WTC11 (cell line): ENCODE measurements at places on chromosomes 1 and 21.

GRCh38 chr1:18927654-18928272 is 25.4 kb upstream of the ALDH4A1 start:
- DNase-seq: no peak

GRCh38 chr1:18265641-18266040 is 158.0 kb downstream of the IGSF21 start:
- DNase-seq: no peak

GRCh38 chr1:16026723-16027484 is 5.1 kb downstream of the CLCNKA start:
- DNase-seq: peak; percentile 98

GRCh38 chr1:3787745-3788605 is 8.3 kb downstream of the LRRC47 start:
- no peak for DNase-seq

DNA sequence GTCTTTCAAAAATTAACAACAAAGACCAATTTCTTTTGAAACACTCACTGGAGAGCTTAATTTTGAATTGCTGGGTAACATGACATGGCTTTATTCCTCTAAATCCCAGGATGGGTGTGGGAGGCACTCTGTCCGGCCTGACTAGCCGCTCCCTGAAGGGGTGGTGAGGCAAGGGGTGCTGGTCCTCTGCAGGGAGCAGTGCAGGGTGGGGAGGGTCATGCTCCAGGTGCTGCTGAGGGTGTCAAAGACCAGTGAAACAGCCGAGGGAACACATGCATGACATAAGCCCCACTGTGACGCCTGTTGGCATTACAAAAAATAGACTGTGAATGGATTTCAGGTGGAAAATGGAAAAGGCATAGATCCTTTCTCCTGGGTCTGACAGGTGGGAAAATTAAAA is 223.7 kb downstream of the VAV3 start:
- DNase-seq: no peak

DNA sequence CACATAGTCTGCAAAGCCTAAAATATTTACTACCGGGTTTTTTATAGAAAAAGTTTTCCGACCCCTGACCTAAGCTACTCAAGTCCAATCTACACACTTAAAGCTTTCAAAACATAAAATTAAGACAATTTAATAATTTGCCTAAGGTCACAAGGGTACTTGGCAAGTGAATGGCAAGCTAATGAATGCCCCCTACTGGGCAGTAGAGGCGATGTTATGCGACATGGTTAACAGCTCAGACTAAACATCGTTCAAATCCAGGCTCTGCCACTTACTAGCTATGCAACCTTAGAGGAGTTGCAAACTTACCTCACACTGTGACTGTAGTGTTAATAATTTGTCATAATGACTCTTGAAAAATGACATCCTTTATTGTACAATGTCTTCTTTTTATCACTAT is 317.2 kb upstream of the NFIA start:
- peak; percentile 32 for DNase-seq

DNA sequence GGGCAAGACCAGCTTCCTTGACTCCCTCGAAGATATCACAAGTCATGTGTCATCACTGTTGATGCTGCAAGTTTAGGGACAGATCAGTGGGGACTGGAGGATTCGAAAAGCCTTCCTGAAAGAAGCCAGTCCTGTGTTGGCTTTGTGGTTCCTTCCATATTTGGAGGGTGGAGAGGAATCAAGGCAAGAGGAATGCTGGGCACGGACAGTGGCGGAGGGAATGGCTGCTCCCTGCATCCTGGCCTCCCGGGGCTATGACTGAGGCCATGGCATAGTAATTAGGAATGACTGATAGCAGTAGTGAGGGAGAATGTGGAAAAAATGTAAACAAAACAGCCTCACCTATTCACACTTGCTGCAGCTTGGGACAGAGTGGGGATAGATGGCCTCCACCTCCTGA is 36.4 kb downstream of the VANGL1 start:
- no peak for DNase-seq

DNA sequence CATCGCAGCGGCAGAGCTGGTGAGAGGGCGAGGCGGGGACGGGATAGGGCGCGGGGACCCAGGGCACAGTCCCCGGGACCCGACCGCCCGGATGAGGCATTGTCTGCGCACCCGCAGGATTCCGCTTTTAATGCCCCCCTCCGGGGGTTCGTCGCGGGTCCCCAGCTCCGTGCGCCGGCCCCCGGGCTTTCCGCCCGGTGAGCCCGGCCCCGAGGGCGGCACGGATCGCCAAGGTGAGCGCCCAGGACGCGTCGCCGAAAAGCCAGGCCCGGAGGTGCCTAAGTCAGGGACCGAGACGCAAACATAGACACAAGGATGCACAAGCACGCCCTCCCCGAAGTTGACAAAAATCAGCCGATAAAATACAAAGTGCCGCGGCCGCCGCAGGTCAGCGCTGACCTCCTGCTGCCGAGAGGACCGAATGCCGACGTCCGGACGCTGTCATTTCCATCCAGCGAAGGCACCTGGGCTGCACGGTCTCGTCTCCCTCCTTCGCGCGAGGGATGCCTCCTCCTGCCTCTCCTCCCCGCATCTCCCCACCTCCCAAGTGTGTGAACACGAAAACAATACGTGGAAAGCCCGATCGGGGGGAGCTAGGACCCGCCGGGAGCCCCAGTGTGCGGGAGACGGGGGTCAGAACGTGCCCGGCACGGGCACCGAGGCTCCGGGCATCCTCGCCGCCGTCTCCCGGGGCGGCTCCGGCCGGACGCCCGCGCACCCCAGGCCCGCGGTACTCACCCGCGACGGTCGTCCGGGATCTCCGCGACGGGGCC is 101.1 kb upstream of the SOD1 start:
- peak; percentile 51 for DNase-seq

GRCh38 chr1:165824269-165824643 is 3.2 kb upstream of the UCK2 start:
- no peak for DNase-seq

GRCh38 chr1:226799634-226800281 is 60.7 kb upstream of the ITPKB start:
- DNase-seq: no peak

DNA sequence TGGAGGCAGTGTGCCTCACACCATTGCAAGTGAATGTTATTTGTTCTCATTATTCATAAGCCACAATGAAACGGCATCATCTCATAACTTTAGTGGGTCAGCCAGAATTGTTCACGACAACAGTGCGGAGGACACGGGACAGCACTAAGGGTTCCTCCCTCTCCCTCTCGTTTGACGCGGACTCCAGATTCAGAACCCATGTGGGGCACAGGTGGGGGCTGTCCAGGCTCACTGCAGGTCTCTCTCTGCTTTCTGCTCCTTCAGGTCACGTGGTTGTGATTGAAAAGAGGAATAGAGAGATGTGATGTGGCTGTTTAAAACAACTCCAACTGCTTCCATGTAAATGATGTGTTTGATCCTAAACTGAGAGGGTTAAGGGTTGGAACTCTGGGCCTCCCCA is 13.5 kb downstream of the RUNX1 start:
- DNase-seq: no peak

DNA sequence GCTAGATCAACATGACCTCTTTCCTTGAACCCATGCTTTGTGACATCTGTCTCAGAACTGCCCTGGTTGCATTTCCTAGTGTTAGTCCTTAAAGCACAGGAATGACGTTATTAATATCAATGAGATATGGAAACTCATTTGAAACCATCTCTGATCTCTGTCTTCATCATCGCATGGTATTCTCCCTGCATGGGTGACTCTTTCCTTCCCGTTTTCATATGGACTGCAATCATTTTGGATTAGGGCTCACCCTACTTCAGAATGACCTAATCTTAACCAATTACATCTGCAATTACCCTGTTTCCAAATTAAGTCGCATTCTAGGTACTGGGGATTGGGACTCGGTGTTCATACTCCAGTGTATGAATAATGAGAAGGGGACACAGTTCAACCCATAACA is 41.7 kb upstream of the DISC1 start:
- no peak for DNase-seq

DNA sequence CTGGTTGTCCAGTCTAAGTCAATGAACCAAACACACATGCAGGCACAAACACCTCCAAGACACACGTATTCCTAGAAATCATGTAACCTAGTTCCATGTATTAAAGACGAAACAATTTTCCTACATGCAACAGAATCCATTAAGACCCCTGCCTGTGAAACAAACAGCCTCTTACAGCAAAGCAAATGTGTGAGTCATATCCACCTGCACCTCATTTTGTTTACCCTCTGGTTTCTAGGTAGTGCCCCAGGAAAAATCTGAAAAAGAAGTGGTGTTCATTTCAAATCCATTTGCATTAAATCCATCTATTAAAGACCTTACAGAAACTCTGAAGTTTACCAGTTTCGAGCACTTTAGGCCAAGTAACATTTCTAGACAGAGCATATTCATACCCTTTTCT is 74.1 kb downstream of the VCAM1 start:
- DNase-seq: no peak

DNA sequence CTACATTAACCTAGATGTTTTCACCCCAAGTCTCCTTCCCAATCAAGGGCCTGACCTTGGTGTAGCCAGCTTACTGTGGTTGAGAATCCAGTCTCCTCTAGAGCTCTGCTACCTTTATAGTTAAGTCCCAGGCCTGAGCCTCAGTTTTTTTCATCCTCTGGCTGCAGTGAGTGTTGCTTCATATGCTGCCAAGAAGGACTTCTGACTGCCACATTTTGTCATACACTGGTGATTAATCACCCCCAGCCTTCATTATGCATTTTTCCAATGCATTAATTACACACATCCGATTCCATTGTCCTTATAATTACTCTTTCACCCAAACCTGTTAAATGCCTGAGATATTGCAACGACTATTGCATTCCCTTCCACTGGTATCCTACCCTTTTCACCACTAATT is 66.3 kb upstream of the FGGY start:
- no peak for DNase-seq

DNA sequence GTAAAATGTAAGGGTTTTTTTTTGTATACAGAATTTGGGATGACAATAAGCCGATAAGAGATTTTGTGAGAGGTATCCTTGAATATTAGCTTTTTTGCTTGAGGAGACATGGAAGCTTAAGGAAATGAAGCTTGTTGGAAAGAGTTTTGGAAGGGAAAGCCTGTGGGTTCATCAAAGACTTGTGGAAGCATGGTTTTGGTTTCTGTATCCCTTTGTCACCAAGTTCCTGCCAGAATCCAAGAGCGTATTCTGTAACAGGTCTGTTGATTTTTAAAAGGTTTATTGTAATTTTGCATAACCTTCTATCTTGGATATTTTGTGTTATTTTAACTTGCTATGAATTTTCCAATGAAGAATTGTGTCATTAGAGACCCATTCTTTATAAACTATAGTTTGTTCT is 38.1 kb downstream of the TMED5 start:
- no peak for DNase-seq

- DNase-seq: no peak
Measured at GRCh38 chr1:37930246-37931101, 16.4 kb downstream of the INPP5B start.

DNA sequence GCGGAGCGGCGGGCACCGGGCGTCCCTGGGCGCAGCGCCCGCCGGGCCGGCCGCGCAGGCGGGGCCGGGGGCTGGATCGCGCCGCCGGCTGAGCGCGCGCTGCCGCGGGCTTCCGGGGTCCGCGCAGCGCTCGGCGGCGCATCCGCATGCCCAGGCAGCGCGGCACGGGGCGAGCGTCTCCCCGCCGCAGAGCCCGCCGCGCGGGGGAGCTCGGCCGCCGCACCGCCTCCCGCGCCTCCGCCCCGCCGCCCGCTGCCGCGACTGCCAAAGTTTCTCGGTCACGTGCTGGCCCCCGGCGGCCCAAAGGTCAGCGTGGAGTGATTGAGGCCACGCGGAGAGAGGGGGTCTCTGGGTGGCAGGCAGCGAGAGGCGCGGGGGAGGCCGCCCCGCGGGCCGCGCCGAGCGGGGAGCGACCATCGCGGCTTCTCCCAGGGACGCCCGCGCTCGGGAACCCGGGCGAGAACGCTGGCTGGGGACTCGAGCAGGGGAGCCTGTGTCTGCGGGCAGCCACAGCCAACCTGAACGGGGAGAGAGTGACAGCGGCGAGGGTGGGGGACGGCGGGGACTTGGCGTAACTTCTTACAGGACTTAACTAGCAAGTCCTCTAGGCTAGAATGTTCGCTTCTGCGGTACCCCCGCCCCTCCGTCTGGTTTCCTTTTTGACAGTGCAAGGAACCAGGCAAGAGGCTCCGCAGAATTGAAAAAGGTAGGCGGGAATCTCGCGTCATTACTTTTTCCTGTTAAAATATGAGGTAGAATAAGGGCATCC is at the start of gene ILDR2:
TSS of gene ILDR2 (minus strand) at position 180 of the 769 bp plus-strand sequence. CDS start 272 bp downstream, outside the sequence.
- DNase-seq: peak; percentile 68

- DNase-seq: no peak
Measured at GRCh38 chr1:211831558-211832323, 1.2 kb upstream of the LPGAT1 start.

DNA sequence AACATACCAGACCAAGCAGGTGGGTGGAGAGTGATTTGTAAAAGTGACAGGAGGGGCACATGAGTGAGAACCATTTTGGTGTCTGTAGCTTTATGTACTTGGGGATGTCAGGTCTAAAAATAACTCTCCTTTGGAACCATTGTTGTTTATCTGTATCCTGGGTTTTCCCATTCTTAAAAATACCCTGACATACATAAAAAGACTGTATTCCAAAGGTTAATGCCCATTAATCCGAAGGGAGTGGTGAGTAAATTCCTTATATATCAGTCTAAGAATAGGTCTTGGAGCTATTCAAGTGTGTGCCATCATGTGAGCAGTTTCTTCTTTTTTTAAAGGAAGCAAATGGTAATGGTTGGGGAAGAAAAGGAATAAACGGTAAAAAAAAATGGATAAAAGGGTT is 117.5 kb downstream of the TGFB2 start:
- no peak for DNase-seq

- DNase-seq: no peak
Measured at GRCh38 chr1:11207898-11208611, 18.9 kb downstream of the ANGPTL7 start.

GRCh38 chr1:2193514-2194281 is 874 bp downstream of the FAAP20 start:
- DNase-seq: no peak

DNA sequence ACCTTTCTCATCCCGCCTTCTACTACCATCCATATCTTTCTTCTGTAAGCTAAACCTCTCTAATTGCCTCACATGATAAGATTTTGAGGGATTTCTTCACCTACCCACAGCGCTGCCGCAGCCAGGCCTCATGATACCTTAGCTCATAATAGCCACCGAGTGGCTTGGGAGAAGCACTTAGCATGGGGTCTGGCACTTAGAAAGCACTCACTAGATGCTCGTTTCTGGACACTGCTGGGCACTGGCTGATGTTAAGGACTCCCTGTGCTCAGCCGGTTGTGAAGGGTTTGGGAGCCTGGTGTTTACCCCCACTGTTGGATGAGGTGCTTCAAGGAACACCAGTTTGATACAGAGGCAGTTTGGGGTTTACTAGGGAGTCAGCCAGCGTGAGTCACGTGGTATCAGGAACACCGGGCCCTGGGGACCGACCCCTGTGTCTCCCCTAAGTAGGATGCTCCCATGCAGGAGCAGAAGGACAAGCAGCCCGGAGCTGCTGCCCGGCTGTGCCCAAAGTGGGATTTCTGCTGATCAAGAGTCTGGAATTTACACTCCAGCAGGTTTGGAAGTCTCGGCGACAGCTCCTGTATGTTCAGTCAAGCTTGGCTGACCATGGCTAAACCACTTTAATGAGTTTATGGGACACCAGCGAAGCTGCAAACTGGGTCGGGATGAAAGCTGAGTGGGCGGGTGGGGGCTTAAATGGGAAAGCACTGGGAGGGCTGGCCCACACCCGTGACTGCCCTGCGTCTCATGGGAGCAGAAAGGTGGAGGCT is 63.3 kb downstream of the GALNT2 start:
- DNase-seq: no peak

GRCh38 chr21:26280775-26281174 is 110.2 kb upstream of the APP start:
- DNase-seq: no peak
